ENCODE measurements at places on chromosomes 11 and 22. TPM values are rescaled to one million over a fixed set of nuclear protein-coding genes. Genes with fewer than 3 reads are reported as not detected.
A peak's percentile ranks its signal among the peaks of the same experiment; 100 is the strongest.

GRCh38 chr22:23387827-23388516, 192.1 kb downstream of the IGLL1 start:
- DNase-seq = peak; percentile 67

The OR51S1 gene
- total RNA-seq = not detected

GRCh38 chr11:65917434-65918210, 1.2 kb downstream of the C11orf68 start:
- peak; percentile 67 for DNase-seq

DNA sequence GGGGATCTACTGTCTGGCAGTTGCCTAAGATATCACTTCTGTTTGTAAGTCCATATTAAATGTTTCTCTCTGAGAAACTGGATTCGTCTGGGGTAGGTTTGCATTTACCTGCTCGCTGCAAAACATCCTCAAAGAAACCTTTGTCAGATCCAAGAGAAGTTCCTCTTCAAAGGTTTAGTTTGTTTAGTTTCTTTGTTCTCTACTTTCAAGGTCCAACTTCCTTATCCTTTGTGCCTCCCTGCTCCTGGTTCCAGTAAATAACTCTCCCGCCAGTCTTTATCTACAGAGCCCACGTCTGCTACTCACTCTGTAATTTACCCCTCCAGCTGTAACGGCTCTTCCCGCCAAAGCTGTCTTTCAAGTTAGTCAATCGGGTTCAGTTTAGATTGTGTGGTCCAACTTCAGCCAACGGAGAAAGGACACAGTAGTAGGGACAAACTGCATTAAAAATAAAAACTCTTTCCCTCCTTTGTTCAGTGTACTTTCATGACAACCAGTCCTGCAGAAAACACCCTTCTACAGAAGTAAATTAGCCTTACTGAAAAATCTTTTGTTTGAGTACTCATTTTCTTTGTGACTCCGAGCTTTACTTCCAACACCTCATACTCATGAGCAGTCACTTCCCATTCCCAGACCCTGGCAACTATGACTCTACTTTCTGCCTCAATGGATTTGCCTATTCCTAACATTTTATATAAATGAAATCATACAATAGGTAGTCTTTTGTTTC, 41.0 kb downstream of the TMPRSS5 start:
- no peak for DNase-seq

All from upper lobe of right lung (tissue), 1 donor.